ENCODE measurements at places on chromosomes 7 and 10.

DNA sequence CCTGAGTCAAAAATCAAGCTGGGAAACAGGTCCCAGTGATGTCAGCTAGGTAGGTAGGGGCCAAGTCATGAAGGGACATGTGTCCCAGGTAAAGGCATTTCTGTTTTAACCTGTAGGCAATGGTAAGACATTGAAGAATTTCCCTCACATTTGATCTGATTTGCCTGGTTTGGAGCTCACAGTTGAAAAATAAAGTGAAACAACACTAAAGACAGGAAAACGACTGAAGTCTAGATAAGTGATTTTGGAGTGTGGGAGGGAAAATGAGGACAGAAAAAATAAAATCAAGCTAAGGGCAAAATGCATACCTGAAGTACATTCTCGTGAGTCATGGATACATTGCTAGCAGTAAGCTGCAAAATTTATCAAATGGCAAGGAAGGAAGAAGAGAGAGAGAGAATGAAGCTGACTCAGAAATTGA is 169.9 kb downstream of the SKIDA1 start:
- DNase-seq: no peak

DNA sequence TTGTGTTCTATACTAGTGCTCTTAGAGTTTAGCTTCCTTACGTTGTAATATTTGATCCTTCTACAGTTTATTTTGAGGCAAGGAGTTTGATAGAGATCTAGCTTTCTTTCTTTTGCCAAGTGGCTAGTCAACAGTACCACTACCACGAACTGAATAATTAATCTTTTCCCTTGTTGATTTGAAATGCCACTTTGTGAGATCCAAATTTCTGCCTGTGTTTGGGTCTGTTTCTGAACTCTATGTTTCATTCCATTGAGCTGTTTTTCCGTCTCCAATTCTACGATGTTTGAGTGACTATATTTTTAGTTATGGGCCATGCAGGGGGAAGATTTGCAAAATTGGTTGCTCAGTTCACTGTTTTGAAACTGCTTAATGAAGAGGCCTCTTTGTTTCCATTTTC is 134.7 kb downstream of the KIAA1217 start:
- no peak for DNase-seq

DNA sequence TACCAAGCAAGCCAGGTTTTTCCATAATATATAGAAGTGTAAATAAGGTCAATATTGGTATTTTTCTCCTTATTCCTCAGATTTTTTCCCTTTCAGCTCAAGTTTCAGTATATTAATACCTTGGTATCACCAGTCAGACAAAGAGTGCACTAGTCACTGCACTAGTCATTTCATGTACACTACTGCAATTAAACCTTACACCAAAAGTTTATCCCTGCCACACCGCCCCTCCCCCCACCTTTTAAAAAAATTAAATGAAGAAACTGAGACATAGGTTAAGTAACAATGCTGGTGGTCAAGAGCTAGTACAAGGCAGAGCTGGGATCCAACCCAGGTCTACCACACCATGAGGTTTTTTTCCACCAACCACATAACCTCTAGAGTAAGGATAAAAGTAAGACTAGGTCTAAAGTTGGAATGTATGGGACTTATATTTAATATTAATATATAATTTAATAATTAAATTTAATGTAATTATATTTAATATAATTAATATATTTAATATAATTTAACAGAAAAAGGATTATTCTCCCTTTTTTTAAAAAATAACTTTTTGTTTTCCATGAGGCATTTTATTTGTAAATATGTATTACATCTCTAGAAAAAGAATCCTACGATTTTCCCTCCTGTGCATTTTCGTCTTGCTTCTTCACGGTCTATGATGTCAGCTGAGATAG is 68.5 kb downstream of the NT5C2 start:
- no peak for DNase-seq

DNA sequence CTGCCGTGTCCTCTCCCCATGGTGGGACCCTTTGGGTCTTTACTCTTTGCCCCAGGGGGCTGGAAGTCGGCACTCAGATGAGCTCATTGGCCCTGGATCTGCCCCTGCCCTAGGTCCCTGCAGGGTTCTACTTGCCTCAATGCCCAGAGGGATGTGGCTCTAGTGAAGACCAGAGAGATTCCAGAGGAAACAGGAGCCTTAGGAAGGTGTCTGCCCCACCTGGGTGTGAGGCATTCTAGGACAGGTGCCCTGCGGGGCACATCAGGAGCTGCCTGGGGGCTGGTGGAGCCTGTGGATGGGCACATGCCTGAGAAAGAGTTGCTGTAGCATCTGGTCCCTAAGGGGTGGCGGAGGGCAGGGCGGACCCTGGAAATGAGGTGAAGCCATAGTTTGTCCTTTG is 128.6 kb downstream of the ADCY1 start:
- DNase-seq: peak; percentile 12

GRCh38 chr7:137371616-137372015 is 28.1 kb upstream of the PTN start:
- no peak for DNase-seq

Data from SJSA1 (cell line).